ENCODE measurements at places on chromosomes 16 and 17.

- no peak for DNase-seq
Measured at GRCh38 chr17:38357486-38358123, 6.0 kb downstream of the SOCS7 start.

- no peak for DNase-seq
Measured at GRCh38 chr17:7388856-7389255, 5.5 kb downstream of the PLSCR3 start.

- no peak for DNase-seq
Measured at GRCh38 chr17:55996826-55997225, 156.4 kb upstream of the ANKFN1 start.

DNA sequence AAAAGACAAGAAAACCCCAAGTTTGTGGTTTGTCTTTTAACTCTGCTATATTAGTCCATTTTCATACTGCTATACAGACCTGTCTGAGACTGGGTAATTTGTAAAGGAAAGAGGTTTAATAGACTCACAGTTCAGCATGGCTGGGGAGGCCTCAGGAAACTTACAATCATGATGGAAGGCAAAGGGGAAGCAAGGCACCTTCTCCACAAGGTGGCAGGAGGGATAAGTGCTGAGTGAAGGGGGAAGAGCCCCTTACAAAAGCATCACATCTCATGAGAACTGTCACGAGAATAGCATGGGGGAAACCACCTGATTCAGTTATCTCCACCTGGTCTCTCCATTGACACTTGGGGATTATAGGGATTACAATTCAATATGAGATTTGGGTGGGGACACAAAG lies 13.5 kb upstream of the ADAM11 start:
- no peak for DNase-seq

- no peak for DNase-seq
Measured at GRCh38 chr16:28876019-28876659, 2.1 kb upstream of the ATP2A1 start.

DNA sequence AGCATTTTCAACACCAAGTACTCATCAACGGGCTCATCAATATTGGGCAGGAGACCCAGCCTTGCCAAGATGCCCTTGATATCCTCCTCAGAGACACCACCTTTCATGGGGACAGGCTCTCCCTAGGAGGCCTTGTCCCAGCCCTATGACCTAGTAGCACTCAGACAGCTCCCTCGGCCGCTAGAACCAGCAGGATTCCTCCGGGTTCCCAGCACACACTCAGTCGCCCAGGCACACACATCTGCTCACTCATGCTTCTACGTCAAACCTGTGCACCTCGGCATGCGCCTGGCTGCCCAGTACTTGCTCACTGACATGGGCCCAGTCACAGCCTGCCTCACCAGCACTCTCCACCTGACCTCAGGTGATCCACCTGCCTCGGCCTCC lies 17.0 kb downstream of the SRCIN1 start:
- no peak for DNase-seq

DNA sequence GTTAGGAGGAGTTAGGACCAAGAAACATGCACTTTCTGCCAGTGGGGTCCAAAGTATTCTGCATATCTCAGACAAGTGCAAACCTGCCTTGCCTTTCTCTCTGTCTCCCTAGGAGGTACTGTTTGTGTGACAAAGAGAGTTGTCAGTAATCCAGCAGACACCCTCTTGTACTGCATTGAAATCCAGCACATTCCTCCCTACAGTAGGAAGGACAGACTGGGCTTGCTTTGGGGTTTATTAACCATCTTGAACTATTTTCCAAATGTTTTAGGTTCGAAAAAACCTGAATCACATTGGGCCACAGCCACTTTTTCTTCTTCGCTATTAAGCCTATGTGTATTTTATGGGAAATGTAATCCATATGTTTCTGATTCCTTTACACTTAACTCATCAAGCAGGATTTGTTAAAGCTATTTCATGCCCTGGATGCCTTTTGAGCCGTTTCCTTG lies 204.2 kb upstream of the KCNJ16 start:
- peak; percentile 66 for DNase-seq

- DNase-seq, result no peak
Measured at GRCh38 chr17:80262291-80262690, 1.6 kb downstream of the RNF213 start.

DNA sequence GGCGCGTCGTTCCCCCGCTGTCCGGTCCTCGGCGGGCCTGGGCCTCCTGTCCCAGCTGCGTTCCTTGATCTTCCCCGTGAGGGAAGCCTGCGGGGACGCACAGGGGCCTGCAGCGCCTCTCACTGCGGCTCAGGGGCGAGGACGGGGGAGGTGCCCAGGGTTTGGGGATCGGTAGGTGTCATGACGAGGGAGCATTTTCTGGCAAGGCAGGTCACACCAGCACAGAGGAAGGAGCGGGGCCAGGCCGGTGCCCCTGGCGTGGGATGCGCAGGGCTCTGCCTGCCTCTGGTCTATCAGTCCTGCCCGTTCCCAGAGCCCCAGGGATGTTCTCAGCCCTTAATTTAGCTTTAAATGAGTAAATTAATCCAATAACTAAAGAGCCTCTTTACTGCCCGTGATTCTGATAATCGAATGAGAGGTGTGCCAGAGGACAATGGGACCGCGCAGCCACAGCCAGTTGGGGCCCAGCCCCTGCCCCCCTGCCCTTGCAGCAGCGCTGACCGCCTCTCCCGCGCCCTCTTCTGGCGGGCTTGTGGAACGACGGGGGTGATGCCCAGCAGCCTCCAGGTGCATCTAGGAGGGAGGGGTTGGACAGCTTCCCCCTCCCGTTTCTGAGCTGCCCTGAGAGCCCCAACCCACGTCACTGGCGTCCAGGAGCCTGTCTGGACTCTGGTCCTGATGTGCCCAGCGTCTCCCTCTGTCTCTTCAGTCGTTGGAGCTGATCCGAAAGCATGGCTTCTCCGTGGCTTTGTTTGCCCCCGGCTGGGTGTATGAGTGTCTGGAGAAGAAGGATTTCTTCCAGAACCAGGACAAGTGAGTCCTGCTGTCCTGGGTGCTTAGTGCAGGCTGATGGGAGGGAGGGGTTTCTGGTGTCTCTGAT lies 7.9 kb downstream of the ENGASE start:
- no peak for DNase-seq

GRCh38 chr17:27489045-27489715 lies 32.9 kb downstream of the KSR1 start:
- no peak for DNase-seq

GRCh38 chr16:11554053-11554452 lies 32.7 kb downstream of the LITAF start:
- DNase-seq, result no peak

DNA sequence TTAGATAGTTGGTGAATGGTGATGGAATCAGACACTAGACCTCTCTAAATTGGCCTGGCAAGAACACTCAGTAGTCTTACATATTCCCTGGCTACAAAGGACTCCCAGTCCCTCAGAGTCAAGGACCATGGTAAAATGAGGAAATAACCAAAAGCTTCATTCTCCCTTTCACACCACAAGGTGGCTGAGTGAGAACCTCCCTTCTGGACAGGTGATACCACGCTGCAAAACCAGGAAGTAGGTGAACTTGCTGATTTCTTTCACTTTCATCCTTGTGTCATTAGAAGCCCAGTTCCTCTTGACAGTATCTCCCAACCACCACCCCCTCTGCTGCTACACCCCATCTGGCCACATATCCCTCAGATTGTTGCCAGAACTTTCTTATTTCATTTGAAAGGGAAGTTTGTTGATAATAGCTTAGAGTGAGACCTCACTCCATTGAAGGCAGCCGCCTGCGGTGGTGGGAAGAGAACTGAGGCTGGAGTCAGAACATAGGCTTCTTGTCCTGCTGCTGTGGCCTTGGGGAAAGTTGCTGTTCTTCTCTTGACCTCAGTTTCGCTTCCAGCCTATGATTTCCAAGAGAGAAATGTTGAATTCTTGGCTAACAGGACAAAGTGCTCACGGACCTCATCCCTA lies 290.6 kb upstream of the CCL2 start:
- DNase-seq, result no peak

DNA sequence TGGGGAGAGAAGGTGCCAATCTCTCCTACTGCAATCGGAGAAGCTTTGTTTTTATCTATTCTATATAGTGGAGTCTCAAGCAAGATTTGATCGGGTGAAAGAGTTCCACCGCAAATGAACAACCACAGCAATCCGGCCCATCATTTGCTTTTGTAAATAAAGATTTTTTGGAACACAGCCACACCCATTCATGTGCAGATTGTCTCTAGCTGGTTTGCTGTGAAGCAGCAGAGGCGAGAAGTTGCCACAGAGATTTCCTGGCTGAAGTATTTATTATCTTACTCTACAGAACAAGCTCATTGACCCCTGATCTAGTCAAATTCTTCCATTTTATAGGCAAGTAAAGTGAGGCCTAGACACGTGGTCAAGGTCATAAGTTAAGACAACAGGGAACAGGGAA lies 195.5 kb upstream of the TNRC6C start:
- no peak for DNase-seq

DNA sequence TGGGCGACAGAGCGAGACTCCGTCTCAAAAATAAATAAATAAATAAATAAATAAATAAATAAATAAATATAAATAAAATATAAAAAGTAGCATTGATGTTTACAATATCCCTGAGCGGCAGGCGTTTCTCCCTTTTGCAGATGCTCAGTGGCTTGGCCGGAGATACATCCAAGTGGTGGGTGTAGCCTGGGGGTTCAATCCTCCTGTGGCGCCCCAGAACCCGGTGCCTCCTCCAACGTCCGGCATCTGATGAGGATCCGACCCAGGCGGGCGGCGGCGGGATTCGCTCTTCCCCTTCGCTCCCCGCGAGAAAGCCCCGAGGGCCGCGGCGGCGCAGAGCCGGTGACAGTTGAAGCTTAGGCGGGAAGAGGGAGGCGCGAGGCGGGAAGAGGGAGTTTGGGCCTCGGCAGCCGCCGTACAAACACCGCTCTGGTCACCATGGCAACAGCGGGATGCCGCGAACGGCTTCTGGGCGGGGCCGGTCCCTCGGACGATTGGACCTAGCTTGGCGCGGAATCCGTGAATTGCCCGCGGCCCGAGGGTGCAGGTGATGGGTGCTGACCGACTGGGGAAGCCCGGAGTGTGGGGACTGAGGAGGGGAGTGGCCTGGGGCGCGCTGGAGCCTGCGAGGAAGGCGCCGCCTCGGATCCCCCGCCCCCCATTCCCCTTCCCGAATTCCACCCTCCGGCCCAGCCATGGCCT lies 12.7 kb upstream of the ALDOA start:
- peak; percentile 75 for DNase-seq

- no peak for DNase-seq
Measured at GRCh38 chr16:65624229-65624628, 502.4 kb upstream of the CDH11 start.

- DNase-seq, result no peak
Measured at GRCh38 chr17:15926039-15926740, 18.7 kb upstream of the ADORA2B start.

GRCh38 chr17:2837147-2837561 lies 40.9 kb downstream of the RAP1GAP2 start:
- DNase-seq, result no peak

DNA sequence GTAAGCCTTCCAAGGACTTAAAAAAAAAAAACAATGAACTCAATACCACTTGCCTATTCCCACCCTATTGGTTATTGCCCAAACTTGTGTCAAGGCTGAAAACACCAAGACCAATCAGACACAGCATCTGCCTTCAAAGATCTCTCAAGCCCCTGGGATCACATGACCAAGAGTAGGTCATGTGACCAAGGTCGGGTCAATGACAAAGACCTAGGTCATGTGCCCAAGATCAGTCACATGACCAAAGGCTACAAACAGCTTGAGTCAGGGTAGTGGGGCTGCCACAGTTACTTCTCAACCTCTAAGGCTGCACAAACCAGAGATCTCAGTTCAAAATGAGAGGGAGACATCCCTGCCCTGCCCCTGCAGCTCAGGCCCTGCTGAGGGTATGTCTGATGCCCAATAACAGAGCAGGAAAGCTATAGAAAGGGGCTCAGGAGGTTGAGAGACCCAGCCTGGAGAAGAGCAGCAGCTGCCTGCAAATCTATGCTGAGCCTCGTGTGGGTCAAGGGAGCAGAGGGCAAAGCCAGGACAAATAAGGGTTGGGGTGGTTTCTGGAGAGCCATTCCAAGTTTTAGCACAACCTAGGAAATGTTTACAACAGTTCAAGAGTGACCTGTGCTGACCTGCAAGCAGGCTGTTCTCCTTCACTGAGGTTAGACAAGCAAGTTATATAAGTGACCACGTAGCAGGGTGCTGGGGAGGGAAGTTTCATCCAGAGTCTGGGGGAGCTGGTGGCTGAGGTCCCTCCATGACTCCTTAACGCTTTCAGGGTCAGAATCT lies 48.8 kb downstream of the PIMREG start:
- DNase-seq, result no peak

DNA sequence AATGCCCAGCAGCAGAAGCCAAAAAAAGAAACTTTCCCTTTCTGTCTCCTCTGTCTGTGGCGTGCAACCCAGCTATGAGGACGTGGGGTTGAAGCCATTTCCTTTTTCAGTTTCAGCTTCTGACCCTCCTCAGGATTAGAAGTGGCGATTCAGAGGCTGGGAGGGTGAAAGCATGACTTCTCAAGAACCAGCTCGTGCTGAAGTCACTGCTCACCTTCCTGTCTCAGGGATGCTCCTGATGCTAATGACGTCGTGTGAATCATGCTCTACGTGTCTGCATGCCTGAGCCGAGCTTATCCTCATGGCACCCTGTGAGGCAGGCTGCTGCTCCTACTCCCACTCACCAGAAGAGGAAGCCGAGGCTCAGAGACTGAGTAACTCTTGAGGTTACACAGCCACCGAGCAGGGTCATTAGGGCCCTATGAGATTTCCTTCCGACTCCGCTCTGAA lies 5.7 kb upstream of the LPO start:
- peak; percentile 27 for DNase-seq

DNA sequence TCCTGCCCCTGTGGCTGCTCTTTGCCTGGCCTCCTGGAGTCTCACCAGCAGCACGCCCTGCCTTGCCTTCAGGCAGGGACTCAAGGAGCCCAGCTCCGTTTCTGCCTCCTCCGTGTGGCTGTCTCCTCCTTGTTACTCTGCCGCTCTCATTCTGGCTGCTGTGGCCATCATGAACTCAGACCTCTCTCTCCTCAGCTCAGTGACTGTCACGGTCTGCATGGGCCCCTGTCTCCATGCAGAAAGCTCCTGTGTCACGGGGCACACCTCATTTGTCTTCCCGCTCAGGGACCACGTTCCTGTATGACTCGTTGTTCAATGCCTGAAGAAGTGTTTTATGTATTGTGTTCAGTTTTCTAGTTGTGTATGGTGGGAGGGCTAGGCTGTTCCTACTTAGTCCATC lies 25.3 kb downstream of the RPTOR start:
- DNase-seq, result no peak

DNA sequence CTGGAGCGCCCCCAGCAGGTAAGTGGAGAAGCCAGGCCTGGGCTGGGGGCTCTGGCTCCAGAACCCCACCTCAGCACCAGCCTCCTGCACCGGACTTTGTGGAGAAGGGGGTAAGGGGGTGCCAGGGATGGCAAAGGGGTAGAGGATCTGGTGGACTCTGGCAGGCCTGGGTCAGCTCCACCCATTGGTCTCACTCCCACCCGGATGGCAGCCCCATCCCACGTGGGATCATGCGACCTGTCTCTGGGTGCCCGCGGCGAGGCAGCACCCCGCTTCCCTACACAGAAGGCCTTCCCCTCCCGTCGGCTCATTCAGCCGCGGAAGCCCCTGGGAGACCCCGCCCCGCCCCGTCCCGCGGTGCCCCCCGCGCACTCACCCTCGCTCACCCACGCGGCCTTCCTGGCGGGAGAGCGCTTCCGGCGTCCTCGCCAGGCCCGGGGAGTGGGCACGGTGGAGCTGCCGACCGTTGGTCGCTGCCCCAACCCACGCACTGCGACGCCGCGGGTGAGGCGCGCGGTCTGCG lies 498 bp upstream of the PLEKHG4 start:
- DNase-seq, result no peak
